ENCODE measurements at places on chromosomes 1 and 21.

DNA sequence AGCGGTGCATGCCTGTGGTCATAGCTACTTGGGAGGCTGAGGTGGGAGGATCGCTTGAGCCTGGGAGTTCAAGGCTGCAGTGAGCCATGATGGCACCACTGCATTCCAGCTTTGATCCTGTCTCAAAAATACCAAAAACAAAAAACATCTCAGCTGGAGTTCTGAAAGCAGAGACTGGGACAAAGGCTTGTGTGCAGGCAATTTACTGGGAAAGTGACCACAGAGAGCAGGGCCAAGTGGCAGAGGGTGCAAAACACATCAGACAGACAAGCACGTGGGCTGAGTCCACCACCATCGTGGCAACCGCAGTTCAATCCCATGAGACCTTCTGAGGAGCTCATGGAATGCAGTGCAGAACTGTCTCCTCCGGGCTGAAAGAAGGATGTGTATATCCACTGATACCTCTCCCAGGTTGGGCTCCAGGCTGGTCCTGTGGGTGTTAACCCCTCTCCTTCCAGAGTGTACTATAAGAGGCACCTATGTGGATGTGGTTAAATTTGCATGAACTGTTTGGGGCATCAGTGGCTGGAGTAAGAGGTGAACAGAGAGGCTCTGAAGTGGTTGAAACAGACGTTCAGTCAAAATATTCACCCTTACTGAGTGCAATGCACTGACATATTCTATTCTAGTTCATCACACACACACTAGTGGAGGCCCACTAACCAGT lies 10.8 kb downstream of the PIGP start:
- no peak for DNase-seq

GRCh38 chr1:57483954-57484353 lies 60.1 kb upstream of the DAB1 start:
- DNase-seq = no peak

DNA sequence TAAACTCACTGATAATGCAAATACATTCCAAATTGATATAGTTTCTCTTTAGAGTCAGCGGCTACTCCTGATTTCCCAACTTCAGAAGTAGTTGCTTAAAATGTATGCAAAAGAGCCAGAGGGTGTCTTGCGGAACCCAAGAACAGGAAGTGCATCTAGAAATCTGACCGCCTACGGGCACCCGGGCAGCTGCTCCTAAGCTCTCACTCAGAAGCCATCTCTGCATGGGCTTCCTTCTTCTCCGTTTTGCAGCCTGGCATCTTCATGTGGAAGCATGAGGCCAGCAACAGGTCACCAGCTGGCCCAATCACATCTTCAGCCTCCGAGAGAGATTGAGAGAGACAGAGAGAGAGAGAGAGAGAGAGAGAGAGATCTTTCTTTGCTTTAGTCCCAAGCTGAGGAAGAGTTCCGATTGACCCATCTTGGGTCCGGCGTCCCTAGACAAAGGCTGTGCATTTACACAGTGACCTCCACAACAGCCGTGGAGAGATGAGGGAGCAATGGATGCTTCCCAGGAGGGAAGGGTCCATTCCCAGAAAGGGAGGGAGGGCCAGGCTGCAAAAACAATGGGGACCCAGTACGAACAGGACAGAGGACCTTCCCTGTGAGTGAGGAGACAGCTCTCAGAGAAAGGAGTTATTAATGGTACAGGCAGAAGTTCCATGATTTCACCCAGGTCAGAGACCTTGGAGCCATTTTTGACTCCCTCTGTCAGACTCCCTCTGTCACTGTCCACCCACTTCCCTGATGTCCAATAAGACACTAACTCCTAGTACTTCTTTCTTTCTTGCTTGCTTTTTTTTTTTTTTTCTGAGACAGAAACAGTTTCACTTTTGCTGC lies 28.2 kb upstream of the SLC30A1 start:
- DNase-seq = peak; percentile 11

DNA sequence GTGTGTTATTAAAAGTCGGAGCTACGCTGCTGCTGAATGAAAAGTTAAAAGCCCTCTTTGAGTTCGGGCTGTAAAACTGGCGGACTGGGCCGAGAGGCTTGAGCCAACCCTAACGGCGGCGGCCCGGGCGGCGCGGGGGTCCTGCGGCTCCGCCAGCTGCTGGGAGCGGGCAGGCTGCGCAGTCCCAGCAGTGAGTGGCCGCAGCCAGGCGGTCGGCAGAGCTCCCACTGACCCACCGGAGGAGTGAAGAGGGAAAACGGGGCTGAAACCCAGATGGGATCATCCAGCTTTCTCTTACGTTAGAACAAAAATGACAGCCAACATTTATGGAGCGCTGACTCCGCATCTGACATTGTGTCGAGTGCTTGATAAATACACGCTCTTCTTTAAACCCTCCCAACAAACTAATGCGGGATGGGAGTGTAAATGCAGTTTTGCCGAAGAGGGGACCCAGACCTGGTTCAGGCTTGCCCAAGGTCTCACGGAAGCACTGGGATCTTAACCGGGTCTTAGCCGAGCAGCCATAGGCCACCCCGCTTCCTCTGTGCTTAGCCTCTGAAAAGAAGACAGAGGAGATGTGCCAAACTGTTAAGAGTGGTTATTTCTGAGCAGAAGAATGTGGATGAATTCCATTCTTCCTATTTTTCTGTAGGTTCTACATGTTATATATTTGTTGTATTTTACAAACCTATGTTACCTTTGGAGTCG lies 3.5 kb downstream of the GRHL3 start:
- no peak for DNase-seq

DNA sequence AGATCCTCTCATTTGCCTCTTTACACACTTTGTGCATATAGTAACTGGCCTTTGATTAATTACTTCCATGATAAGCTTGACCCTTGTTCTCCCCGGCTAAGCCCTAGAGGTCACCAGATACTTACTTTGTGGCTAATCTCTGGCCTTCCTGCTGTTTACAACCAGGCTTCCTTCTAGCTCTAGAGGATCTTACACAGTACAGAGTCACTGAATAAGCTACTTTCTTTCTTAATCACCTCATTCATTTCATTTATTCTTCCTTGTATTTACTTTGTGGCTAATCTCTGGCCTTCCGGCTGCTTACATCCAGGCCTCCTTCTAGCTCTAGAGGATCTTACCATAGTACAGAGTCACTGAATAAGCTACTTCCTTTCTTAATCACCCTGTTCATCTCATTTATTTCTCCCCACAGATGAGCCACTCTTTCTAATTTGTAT lies 144.3 kb upstream of the C1orf21 start:
- no peak for DNase-seq

DNA sequence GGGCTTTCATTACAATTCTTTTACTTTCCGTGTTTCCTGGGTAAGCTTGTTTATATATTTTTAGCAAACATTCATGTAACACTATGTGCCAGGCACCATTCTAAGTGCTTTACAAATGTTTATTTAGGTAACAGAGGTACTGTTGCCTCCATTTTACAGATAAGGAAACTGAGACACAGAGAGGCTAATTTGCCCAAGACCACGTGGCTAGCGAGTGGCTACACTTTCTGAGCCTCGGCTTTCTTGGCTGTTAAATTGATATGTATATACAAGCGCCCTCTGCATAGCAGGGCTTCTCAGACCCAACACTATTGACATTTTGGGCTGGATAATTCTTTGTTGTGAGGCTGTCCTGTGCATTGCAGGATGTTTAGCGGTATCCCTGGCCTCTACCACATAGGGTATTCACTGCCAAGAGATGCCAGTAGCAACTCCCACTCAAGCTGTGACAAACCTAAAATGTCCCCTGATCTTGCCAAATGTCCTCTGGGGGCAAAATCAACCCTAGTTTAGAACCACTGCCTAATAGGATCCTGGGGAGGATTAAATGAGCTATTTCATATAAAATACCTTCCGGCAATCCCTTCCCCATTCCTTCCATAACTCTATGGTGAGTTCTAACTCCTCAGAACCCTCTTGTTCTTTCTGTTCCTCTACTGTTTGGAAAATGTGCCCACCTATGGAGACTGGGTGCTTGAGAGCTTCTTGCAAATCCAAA lies 17.2 kb upstream of the ID3 start:
- peak; percentile 11 for DNase-seq

DNA sequence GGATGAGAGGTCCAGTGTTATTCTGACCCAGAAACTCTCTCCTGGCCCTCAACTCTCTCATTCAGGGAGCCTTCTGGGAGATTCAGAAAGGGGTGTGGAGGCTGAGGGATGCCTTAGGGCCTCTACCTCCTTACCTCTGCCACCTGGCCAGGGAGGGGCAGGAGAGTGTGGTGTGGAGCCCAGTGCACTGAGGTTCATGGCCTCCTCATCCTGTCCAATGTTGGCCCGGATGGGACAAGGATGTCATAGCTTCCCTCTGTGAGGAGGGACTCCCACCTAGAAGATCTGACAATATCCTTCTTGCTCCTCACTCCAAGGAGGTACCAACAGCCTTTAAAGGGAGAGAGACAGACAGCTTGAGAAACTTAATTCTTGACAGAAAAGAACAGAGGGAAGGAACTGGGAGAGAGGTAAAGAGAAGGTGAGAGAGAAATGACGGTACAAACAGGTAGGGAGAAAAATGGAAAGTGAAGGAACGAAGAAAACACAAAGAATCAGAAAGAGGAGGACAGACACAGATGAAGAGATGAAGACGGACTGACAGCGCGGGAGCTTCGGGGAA lies 779 bp downstream of the BEND5 start:
- no peak for DNase-seq

Data from NCI-H1694 treated with DMSO at 0.1 percent for 48 hours (cell line).